ENCODE measurements at places on chromosomes 3 and 15.
A peak's percentile ranks its signal among the peaks of the same experiment; 100 is the strongest.

- DNase-seq: no peak
Observed at GRCh38 chr3:189626286-189626685, 4.9 kb upstream of the TP63 start.

GRCh38 chr3:135240426-135240825 lies 445.4 kb downstream of the EPHB1 start:
- peak; percentile 11 for DNase-seq

DNA sequence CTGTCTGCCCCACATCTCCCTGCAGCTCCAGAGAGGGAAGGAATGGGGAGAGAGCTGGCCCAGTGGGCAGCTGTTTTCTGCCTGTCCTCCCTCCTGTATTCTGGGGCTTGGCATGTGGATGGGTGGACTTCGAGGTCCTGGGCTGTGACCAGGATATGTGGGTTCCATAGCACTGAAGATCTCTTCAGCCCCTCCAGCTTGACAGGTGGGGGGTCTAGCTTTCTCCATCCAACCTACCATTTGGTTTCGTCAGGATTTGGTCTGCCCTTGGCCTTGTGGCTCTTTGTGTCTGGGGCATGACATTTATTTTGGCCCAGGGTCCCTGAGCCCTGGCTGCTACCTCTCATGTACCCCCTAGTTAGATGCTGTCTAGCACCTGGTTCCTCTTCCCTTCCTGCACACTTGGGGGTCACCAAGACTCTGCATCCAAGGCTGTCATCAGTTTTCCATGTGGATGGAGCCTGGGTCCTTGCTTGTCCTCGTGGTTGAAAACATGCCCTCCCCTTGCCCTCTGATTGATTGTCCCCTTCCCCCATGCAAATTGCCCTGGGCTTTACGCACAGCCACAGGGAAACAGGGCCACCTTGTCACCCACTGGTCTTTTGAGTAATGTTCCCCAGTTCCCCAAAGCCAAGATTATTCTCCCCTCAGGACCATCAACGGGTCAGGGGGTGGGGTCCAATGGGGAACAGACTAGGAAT lies 3.2 kb downstream of the EPHB3 start:
- DNase-seq: no peak

GRCh38 chr15:37767841-37768455 lies 166.5 kb upstream of the TMCO5A start:
- DNase-seq: no peak

DNA sequence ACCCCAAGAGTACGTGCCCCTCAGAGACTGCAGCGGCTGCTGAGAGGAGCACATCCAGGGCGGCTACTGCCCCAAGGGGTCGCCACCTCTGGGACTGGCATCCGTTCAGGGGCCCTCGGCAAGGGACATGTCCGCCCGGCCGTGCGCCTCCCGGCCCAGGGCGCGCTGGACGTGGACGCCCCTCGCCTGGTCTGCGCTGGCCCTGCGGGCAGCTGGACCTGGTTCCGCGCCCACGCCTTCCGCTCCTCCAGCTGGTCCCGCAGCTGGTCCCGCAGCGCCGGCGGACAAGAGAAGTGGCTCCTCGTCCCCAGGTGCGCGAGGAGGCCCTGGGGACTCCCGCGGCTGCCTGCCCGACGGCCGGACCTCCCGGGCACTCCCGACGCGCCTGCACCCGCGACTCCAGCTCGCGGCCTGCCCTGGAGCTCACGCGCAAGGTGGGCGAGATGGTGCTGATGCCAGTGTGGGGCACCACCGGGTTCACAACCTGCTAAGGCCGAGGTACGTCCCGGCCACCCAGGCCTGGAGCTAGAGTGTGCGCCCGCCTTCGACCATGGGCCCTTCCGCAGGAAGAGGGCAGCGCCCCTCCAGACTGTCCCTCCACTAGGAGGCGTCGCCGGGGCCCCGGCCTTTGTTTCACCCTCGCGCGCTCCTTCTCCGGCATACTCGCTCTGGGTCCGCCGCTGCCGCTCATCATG lies 14.4 kb upstream of the GP9 start:
- no peak for DNase-seq

GRCh38 chr15:35330048-35330695 lies 215.8 kb downstream of the DPH6 start:
- DNase-seq: no peak

DNA sequence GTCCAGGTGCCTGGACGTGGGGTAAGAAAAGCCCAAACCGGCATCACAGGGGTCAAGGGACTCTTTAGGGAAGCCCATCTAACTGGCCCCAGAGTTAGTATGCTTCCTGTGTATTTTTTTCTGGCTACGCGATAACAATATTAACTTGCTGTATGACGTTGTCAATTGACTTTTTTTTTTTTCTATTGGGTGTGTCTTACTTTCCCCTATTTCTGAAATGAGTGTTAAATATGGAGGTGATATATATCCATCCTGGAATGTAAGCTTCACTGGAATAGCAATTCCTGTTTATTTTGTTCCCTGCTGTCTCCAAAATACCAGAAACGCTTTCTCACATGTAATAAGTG lies 598 bp upstream of the GMNC start:
- DNase-seq: no peak

GRCh38 chr3:50294089-50294488 lies 1.9 kb upstream of the IFRD2 start:
- no peak for DNase-seq
